ENCODE measurements at places on chromosomes 11 and 22.

DNA sequence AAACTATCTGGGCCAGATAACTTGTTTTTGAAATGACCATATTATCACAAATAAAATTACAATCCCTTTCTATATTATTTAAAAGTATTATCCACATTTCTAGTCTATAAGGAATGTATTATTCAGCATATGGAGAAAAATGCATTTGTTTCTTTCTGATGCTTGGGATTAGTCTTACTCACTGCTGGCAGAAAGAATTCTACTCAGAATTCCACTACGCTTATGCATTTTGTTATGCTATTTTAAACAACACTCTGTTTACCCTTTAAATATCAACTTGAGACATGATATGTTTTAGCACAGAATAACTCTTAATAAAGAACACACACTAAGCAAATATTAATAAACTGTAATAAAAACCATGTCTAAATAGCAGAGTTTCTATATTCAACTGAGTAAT, 77.6 kb upstream of the ANO3 start:
- no peak for DNase-seq

DNA sequence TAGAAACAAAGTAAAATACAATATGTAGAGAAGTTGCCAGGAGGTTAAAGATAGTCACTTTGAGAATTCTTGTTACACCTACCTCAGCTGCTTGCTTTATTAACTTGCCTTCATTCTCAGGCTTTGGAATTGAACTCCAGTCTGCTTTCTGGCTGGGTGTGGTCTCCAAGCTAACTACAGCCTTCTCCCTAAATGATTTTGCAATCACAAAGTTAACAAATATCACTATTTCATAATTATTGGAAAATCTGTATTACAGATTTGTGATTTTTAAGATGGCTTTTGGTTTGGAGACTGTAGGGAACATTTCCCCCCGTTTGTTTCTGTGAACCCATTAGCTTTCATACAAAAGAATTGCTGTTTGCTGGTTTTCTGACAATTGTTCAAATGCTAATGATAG, 2.2 kb downstream of the PLAAT5 start:
- DNase-seq = no peak

DNA sequence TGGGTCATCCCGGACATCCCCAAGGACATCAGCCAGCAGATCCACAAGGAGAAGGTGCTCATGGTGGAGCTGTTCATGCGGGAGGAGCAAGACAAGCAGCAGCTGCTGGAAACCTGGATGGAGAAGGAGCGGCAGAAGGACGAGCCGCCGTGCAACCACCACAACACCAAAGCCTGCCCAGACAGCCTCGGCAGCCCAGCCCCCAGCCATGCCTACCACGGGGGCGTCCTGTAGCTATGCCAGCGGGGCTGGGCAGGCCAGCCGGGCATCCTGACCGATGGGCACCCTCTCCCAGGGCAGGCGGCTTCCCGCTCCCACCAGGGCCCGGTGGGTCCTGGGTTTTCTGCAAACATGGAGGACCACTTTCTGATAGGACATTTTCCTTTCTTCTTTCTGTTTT, 15.3 kb upstream of the FADD start:
- DNase-seq = no peak

DNA sequence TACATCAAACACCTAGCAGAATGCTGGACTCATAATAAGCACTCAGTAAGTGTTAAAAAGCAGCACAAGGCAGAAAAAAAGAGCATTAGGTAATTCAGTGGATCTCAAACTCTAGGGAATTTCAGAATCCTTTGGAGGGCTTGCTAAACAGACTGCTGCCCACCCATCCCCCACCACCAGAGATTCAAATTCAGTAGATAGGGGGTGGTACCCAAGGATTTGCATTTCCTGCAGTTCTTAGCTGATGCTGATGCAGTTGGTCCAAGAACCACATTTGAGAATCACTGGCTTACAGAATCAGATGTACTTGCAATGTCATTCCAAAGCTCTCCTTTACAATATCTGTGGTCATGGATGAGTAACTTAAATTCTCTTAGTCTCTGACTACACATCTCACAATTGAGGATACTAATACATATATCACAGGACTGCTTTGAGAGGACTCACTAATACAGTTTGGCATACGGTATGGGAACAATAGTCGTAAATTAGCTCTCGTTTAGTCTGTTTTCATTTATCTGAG, 664.5 kb downstream of the KCNA4 start:
- no peak for DNase-seq

- no peak for DNase-seq
Observed at GRCh38 chr11:5036669-5037068, 9.7 kb upstream of the OR52J3 start.

GRCh38 chr11:36123336-36124101, 165.7 kb downstream of the COMMD9 start:
- DNase-seq = no peak

GRCh38 chr11:62721994-62722393, 5.3 kb downstream of the HNRNPUL2 start:
- DNase-seq = no peak

- no peak for DNase-seq
Observed at GRCh38 chr11:93490996-93491618, 52.1 kb downstream of the SMCO4 start.

Data from stimulated activated CD8-positive, alpha-beta memory T cell treated with anti-CD3 and anti-CD28 coated beads, Interleukin-7, amount 100 ng/mL, for 48 hours (primary cell).